ENCODE measurements at places on chromosomes 11 and 22.

- DNase-seq, result no peak
Measured at GRCh38 chr11:92154611-92155010, 70.0 kb upstream of the FAT3 start.

GRCh38 chr11:32088117-32088941 is 2.5 kb upstream of the RCN1 start:
- no peak for DNase-seq

DNA sequence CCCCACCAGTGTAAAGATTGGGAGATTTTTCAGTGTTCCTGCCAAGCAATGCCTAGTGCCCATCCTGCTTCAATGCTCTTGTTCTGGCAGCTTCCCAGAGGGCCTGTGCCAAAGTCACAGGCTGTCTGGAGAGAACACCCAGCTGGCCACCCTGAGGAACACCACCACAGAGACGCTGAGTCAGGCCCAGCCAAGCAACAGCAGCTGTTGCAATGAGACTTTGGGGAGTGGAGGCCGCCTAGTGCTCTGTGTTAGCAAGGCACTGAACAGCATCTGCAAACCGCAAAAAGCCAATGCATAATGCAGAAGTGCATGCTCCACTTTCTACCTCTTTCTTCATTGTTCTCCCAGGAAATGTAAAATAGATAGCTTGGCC is 168.1 kb downstream of the NXPE2 start:
- no peak for DNase-seq

GRCh38 chr22:45946805-45947600 is 30.0 kb downstream of the WNT7B start:
- DNase-seq, result no peak

DNA sequence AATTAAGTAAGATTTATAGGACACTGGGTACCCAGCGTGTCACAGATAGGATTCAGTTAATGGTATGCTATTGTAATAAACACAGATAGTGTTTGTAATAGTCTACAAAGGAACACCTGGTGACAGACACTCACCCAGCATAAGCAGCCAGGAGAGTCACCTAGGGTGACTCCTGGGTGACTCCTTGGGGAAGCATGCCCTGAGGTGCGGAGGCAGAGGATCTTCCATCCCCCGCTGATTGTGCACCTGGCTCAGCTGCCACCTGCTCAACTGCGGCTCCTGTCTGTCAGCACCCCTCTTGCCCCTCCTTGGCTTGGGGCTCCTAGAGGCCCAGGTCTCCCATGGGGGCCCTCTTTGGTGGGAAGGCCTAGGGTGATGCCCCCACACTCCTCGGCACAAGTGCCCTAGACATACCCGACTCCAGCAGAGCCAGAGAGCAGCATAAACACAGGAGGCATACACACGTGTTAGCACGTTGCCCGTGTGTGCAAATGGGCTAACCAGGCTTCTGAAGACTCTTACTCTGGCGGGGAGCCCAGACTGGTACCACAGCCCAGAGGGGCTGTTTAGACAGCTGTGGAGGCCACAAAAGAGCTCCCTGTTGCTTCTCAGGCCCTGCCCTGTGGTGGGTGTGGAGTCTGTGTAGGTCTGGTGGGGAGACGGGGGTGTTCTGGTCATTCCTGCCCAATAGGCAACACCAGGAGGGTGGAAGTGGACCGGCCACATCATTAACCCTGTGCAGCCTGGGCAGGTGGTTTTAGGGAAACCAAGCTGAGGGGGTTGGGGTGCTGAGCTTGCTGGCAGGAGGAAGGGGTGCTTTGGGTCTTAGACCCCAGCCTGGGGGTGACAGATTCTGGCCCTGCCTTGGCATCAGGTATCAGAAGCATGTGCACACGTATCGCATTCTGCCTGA is 3.0 kb downstream of the INPPL1 start:
- DNase-seq, result no peak

GRCh38 chr11:28529046-28529445 is 420.9 kb downstream of the METTL15 start:
- DNase-seq, result no peak

- DNase-seq, result no peak
Measured at GRCh38 chr11:117022526-117022925, 75.7 kb downstream of the SIK3 start.

DNA sequence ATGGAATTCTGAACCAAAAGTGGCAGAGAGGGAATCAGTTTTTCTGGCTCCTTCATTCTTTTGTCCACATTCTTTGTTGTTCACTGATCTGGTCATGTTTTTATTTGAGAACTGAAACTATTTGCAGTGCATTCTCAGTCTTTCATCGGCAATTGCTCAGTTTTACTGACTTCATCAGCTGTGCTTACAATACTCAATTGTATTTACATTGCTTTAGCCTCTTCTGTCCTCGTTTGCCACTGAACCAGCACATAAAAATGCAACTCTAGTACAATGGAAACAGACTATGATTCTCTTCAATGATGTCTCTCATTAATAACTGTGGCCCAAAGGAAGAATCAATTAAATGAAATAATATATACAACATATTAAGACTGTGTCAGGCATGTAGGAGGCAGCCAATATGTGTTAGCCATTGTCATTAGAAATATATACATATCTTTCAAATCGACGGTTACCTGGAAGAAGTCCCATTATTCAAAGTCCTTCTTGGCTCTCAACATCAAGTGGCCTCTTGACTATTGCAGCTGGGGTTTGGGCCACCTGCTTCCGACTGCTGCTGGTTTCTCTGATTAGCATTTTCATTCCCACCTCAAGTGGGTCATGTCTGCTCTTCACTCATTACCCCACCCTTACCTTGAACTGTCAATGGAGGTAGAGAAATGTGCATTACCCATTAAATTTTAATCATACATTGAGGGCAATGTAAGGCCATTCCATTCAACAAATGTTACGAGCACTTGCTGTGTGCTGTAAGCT is 600.1 kb downstream of the INSC start:
- no peak for DNase-seq

- no peak for DNase-seq
Measured at GRCh38 chr11:41289408-41289807, 170.0 kb downstream of the LRRC4C start.
